ENCODE measurements at places on chromosomes 2 and 18. TPM values are rescaled to one million over a fixed set of nuclear protein-coding genes. Genes with fewer than 3 reads are reported as not detected.

Gene ANKRD23
- 16.2 TPM for total RNA-seq

Gene RESP18
- total RNA-seq: not detected

Gene POTEJ
- not detected for total RNA-seq

Gene ZNF385B
- not detected for total RNA-seq

Gene SRD5A2
- not detected for total RNA-seq

Gene SAG
- not detected for total RNA-seq

Gene XDH
- total RNA-seq: not detected

Gene GALR1
- total RNA-seq: not detected

Gene ACTG2
- not detected for total RNA-seq

Gene USP40
- 19.7 TPM for total RNA-seq

Gene RBBP8
- 1.6 TPM for total RNA-seq

GRCh38 chr2:29561628-29562027, 359.8 kb downstream of the ALK start:
- H3K36me3 ChIP-seq: no peaks in the 10 kb centered on the region
- no peak for DNase-seq
- no peak overlapping the region for H3K27ac ChIP-seq
- H3K4me3 ChIP-seq: no peak overlapping the region
- peaks cover 10% of the 10 kb centered on the region for H3K27me3 ChIP-seq

DNA sequence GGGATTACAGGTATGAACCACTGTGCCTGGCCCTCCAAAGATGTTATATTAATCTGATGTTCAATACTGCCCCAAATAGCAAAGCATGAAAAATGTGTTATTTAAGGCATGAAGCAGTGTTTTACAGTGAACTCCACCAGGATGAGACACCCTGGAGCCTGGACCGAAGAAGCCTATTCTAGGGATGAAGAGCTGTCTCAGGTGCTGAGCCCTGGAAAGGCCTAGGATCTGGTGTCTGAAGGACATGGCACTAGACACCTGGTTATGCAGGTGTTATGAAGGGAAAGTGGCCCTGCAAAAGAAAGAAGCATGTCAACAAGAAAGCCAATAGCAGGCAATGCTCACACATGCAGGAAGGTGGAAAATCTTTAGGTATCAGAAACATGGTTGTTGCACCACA, 374.4 kb downstream of the CLIP4 start:
- no peak for DNase-seq
- peaks cover 33% of the 10 kb centered on the region for H3K27me3 ChIP-seq
- no peaks in the 10 kb centered on the region for H3K4me1 ChIP-seq
- no peak overlapping the region for H3K27ac ChIP-seq

GRCh38 chr2:190179754-190180312, 117.3 kb upstream of the MSTN start:
- H3K4me1 ChIP-seq: peaks cover 19% of the 10 kb centered on the region
- no peak for DNase-seq
- peak overlapping the region; percentile 71 for H3K4me3 ChIP-seq
- peaks cover 11% of the 10 kb centered on the region for H3K27me3 ChIP-seq

DNA sequence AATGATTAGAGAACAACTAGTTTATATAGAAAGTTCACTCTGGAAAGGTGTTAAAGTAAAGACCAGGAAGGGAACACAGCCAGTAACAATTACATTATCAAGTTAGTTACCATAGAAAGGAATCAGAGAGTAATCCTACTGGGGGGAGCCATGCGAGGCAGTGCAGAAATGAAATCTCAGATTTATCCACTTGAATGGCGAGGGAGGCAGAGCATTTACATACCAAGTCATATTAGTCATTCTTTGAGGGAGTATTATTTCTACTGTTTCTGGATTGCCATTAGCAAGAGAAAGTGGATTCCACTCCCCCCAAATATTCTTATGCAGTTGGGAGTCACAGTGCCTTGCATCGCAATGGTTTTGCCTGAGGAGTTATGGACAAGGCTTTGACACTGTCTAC, 472.7 kb upstream of the TRIB2 start:
- no peak for DNase-seq
- no peaks in the 10 kb centered on the region for H3K36me3 ChIP-seq
- H3K4me3 ChIP-seq: no peak overlapping the region
- no peak overlapping the region for H3K27ac ChIP-seq
- no peaks in the 10 kb centered on the region for H3K27me3 ChIP-seq

DNA sequence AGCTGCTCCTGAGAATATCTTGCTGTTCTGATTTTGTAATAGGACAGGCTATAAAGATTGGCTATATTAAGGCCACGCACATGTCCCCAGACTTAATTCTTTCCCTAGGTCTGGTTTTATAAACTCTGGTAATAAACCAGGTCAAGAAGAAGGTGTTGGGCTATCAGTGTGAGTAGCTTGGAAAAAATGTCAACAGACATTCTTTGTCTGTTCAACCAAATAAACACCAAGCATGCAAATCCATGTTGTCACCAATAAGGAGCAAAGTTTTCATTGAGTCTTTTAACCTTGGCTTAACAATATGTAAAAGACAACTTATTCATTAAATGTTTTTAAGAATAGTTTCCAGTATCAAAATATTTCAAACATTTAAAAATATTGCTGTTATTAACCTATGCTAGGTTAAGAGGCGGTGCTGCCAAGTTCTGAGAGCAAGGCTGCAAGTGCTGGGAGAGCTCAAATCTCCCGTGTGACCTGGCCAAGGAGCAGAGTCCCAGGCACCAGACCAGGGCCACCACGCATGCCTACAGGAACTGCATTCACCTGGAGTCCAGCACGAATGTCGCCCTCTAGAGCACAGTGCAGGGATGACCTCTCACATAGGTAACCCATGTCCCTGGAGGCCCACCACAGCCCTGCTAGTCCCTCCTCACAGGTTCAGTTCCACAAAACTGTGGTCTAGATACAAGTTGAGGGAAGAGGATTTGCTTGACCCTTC, 120.5 kb upstream of the POU3F3 start:
- no peak overlapping the region for H3K27ac ChIP-seq
- no peaks in the 10 kb centered on the region for H3K36me3 ChIP-seq
- no peak overlapping the region for H3K4me3 ChIP-seq
- no peak for DNase-seq
- peaks cover 11% of the 10 kb centered on the region for H3K4me1 ChIP-seq

- DNase-seq: no peak
- H3K27ac ChIP-seq: no peak overlapping the region
- H3K4me3 ChIP-seq: no peak overlapping the region
- H3K36me3 ChIP-seq: no peaks in the 10 kb centered on the region
- peaks cover 2% of the 10 kb centered on the region for H3K4me1 ChIP-seq
Observed at GRCh38 chr2:65393743-65394422, 38.5 kb downstream of the SPRED2 start.

GRCh38 chr18:48956356-48956755, 5.6 kb upstream of the SMAD7 start:
- no peak overlapping the region for H3K27ac ChIP-seq
- no peak overlapping the region for H3K4me3 ChIP-seq
- DNase-seq: no peak
- H3K36me3 ChIP-seq: no peaks in the 10 kb centered on the region
- H3K27me3 ChIP-seq: no peaks in the 10 kb centered on the region

DNA sequence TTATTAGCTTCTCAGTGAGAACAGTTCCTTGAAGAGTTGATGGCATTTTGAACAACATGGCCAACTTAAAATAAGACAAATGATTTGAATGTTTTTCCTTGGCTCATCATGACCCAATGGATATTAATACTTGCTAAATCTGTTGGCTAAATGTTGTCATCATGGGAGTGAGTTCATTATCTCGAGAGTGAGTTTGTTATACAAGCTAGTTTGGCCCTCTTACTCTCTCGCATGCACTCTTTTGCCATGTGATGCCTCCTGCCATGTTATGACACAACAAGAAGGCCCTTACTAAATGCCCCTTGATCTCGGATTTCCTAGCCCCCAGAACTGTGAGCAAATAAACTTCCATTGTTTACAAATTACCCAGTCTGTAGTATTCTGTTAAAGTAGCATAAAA, 22.9 kb upstream of the SANBR start:
- H3K4me1 ChIP-seq: peaks cover 21% of the 10 kb centered on the region
- no peaks in the 10 kb centered on the region for H3K27me3 ChIP-seq
- DNase-seq: no peak
- H3K36me3 ChIP-seq: no peaks in the 10 kb centered on the region
- no peak overlapping the region for H3K4me3 ChIP-seq
- H3K27ac ChIP-seq: no peak overlapping the region

- no peaks in the 10 kb centered on the region for H3K4me1 ChIP-seq
- no peak overlapping the region for H3K27ac ChIP-seq
- no peak for DNase-seq
- no peaks in the 10 kb centered on the region for H3K36me3 ChIP-seq
- no peak overlapping the region for H3K4me3 ChIP-seq
- H3K27me3 ChIP-seq: no peaks in the 10 kb centered on the region
Observed at GRCh38 chr2:35503311-35503710, 852.3 kb upstream of the CRIM1 start.

DNA sequence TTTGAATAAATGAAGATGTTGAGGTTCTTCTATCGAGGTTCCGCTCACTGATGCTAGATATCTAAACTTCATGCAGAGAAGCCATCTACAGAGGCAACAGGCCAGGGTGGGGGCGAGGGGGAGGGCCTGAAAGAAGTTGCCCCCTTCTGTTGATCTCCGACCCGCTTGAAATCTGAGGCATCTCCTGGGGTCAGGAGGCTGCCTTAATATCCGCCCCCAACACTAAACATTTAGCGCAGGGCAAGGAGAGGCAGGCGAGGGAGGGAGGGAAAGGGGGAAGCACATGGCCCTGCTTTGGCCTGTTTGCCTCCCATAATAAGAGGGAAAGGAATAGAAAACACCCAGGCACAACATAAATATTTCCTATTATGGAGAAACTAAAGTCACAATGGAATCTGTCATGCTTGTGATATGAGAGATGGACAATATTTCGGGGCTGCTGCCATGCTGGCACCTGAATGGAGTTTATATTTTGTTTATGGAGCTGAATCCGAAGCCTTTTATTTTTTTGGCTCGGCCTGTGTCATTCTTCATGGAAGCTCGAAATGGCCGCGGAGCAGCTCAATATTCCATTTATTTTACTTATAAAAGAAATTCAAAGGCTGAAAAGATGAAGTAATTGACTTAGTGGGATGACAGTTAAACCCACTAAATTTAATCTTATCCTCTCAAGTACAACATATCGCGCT, 221.1 kb downstream of the INSIG2 start:
- no peaks in the 10 kb centered on the region for H3K36me3 ChIP-seq
- no peaks in the 10 kb centered on the region for H3K27me3 ChIP-seq
- H3K4me1 ChIP-seq: peaks cover 2% of the 10 kb centered on the region
- H3K27ac ChIP-seq: peak overlapping the region; percentile 95

DNA sequence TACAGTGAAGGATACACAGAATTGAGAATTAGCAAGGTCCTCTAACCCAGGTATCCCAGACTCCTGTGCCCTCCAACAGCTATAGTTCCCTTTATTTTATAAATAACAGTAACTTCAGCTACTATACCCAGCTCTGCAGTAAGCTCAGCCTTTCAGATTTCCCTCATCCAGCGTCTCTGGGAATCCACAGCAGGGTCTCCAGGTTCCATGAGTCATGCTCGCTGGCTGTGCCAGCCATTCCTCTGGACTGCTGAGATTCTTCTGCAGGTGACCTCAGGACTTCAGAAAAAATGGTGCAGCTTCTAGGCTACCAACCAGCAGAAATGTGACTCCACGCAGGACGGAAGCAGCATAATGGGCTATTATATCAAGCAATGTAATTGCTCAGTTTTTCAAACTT, 419.3 kb downstream of the ZNF516 start:
- H3K4me3 ChIP-seq: no peak overlapping the region
- DNase-seq: no peak
- no peaks in the 10 kb centered on the region for H3K36me3 ChIP-seq

- no peak overlapping the region for H3K27ac ChIP-seq
- no peak overlapping the region for H3K4me3 ChIP-seq
- H3K4me1 ChIP-seq: no peaks in the 10 kb centered on the region
- no peak for DNase-seq
Observed at GRCh38 chr2:215487002-215487372, 51.1 kb upstream of the FN1 start.

DNA sequence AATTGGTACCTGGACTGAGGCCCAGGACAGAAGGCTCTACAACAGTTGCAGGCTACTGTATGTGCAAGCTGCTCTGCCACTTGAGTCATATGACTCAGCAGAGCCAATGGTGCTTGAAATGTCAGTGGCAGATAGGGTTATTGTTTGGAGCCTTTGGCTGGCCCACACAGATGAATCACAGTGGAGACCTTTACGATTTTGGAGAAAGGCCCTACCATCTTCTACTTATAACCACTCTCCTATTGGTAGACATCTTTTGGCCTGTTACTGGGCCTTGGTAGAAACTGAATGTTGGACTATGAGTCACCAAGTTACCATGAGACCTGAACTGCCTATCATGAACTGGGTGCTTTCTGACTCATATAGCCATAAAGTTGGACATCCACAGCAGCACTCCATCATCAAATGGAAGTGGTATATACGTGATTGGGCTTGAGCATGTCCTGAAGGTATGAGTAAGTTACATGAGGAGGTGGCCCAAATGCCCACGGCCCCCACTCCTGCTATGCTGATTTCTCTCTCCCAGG, 88.9 kb upstream of the NRXN1 start:
- no peak overlapping the region for H3K27ac ChIP-seq
- no peak overlapping the region for H3K4me3 ChIP-seq
- H3K27me3 ChIP-seq: no peaks in the 10 kb centered on the region
- DNase-seq: no peak

- H3K36me3 ChIP-seq: no peaks in the 10 kb centered on the region
- no peak overlapping the region for H3K27ac ChIP-seq
- no peak for DNase-seq
- peaks cover 1% of the 10 kb centered on the region for H3K27me3 ChIP-seq
- no peaks in the 10 kb centered on the region for H3K4me1 ChIP-seq
Observed at GRCh38 chr2:147019311-147019710, 825.5 kb upstream of the ACVR2A start.

DNA sequence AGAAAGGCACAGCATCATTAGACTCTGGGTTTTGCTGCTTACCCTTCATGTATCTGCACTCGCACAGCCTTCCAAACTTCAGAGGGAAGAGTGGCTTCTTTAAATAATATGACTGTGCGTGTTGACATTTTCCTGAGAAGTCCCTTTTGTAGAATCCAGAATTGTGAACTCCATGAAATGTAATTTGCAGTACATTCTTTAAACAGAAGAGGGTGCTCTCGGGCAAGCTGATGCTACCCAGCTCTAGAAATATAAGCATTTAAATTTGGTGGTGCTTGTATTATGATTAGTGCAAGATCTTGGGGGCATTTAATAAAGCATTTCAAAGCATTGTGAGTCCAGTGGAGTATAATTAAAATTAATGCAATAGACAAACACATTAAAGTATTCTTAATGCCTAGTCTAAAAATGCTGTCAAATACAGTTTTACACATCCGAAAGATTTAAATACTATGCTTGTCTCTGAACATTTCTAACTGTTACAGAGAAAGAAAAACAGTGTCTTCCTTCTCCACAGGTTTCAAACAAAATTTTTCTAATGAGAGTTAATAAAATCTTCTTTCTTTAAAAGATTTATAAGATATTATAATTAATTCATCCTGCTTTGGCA, 17.3 kb upstream of the GTF2A1L start:
- H3K27ac ChIP-seq: no peak overlapping the region
- DNase-seq: peak; percentile 6
- H3K27me3 ChIP-seq: peaks cover 2% of the 10 kb centered on the region

- H3K4me1 ChIP-seq: no peaks in the 10 kb centered on the region
- H3K4me3 ChIP-seq: no peak overlapping the region
- H3K27ac ChIP-seq: no peak overlapping the region
- H3K27me3 ChIP-seq: no peaks in the 10 kb centered on the region
Observed at GRCh38 chr2:2859164-2859563, 518.5 kb downstream of the EIPR1 start.
